ENCODE measurements at places on chromosomes 2 and 18.
A peak's percentile ranks its signal among the peaks of the same experiment; 100 is the strongest.

DNA sequence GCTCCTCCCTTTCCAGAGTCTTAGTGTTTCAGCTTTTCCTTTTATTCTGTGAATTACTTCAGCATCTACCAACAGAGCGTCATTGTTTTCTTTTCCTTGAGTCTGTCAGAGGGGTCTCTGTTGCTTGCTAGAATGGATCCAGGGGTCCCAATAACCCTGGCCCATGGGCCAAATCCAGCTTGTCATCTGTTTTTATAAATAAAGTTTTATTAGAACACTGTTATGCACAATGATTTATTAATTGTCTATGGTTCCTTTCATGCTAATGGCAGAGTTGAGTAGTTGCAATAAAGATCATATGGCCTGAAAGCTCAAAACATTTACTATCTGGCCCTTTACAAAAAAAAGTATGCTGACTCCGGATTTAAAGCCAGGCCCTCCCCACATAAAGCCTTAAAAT is 58.8 kb downstream of the MRPL35 start:
- no peak for DNase-seq

DNA sequence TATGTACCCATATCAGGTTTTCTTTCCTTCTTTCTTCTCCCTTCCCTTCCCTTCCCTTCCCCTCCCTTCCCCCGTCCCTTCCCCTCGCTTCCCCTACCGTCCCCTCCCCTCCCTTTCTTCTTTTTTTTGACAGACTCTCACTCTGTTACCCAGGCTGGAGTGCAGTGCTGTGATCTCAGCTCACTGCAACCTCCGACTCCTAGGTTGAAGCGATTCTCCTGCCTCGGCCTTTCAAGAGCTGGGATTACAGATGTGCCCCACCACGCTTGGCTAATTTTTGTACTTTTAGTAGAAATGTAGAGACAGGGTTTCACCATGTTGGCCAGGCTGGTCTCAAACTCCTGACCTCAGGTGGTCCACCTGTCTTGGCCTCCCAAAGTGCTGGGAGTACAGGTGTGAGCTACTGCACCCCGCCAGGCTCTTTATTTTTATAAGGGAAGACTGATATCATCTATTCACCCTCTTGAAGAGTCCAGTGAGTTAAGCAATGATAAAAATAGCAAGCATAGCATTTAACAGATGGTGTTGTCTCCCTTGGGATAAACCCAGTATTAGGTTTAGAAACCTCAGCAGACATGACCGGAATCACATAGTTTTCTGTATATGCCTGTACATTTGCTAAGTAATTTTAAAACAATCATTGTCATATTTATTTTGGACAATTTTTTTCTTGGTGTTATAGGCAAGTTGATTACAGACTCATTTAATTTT is 888.4 kb downstream of the TRIB2 start:
- DNase-seq: no peak

DNA sequence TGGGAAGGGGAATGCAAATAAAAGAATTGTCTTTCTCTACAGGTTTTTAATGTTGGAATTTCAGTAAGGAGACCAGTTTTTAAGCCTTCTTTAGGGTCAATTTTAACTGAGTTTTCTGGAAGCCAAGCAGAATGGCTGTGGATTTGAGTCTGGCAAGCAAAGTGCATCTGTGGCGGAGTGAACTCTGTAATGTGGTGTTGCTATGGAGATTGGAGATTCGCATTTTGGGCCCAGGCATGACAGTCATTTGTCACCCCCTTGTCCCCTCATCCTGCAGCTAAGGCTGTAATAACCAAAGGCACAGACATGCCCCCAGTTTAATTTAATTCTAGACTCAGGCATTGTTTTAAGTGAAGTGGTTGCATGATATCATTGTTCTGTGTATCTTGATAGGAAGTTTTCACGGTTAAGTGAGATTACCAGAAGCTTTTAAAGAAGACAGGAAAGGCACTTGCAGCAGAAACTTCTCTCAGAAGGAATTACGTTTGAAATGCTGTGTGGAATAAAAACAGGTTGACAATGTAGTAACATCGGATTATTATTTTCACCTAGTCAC is 30.6 kb downstream of the ARMC9 start:
- DNase-seq: no peak

DNA sequence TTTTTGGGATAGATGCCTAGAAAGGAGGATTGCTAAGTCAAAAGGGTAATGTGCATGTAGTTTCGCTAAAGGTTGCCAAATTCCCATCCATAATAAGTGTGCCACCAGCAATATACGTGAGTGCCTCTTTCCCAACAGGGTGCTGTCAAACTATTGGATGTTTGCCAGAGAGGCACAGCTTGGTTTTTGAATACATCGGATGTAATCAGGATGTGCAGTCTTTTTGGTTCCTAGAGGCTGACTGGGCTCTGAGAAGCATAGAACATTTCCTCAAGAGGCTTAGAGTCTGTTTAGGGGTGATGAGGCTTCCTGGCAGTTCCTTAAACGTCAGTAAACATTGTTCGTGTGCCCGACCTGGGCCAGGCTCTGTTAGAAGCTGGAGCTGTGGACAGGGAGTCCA is 28.0 kb downstream of the AGAP1 start:
- peak; percentile 66 for DNase-seq

DNA sequence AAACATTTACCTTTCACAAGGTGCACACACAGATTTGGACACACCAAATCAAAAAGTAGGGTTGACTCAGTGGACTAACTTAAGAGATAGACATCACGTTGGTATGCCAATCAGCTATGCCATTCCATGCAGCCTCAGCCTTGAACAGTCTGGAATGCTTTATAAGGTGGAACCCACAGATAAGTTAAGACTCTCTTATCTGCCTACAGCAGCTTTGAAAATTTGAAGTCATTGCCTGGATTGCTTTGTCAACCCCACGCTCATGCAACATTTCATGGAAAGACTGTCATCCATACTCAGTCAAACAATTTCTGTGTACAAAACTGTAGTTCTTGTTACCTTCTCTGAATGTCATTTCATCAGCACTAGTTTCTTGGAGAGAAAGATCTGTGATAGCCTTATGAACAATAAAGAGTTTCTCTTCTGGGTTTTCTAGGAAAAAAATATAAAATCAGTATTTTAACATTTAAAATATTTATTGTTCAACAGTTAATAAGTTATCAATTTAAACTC is 1.2 kb downstream of the ERMN start:
- DNase-seq: peak; percentile 29

- DNase-seq: no peak
Observed at GRCh38 chr2:208807756-208808155, 401.2 kb downstream of the PTH2R start.

- no peak for DNase-seq
Observed at GRCh38 chr2:75170889-75171288, 28.4 kb downstream of the TACR1 start.

DNA sequence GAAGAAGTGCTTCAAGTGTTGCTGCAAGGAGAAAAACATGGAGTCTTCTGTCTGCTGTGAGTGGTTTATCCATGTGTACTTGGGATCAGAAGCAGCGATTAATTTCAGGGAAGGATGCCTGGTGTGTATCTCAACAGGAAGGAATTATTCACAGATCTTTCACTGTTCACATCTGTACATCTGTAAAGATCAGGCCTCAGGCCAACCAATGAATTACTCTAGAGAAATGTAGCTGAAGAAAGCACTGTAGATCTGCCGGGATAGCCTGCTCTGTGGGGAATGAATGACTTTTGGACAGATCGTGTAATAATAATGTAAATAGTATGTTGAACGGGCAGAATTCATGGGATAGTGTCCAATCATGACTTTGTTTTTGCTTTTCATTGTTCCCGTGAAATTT is 54.0 kb upstream of the SPP2 start:
- peak; percentile 37 for DNase-seq

DNA sequence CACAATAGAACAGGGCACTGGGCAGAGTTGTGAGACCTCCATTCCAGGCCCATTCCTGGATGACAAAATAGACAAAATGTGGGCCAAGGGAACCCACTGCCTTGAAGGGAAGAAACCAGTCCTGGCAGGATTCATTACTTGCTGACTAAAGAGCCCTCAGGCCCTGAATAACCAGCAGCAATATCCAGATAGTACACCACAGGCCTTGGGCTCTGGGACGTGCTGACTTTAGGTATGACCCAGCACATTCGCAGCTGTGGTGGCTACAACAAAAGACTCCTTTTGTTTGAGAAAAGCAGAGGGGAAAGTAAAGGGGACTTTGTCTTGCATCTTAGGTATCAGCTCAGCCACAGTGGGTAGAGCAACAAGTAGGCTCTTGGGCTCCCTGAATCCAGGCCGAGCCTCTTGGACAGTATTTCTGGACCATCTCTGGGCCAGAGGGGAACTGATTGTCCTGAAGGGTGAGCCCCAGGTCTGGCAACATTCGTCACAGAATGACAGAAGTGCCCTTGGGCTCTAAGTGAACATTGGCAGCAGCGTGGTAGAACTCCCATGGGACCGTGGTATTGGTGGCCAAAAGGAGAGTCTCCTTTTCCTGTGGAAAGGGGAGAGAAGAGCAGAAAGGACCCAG is 89.9 kb upstream of the CD226 start:
- DNase-seq: no peak

DNA sequence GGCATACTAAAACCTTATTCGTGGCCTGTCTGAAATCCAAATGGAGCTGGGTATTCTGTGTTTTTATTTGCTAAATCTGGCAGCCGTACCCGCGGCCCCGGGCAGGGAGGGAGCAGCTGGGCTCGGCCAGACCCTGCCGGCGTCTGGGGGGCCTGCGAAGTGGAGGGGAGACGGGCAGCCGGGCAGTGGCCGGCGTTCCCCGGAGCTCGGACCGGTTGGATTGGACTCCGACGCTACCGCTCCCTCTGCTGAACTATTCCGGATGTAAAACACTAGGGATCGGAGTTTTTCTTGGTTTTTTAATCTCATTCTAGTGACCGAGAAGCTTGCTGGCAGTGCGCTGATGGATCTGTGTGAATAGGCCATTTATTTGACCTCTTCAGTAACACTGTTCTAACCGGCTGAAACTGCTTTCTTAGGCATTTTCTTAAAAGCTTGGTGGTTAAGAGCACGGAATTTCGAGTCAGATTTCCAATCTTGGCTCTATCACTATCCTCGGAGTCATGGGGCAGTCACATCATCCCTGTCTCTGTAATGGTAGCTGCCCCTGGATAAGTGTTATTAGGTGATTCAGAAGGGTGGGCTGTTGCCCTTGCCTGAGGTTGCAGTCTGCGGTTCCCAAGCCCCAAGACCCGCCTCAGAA is 694 bp downstream of the UNC50 start:
- peak; percentile 52 for DNase-seq

DNA sequence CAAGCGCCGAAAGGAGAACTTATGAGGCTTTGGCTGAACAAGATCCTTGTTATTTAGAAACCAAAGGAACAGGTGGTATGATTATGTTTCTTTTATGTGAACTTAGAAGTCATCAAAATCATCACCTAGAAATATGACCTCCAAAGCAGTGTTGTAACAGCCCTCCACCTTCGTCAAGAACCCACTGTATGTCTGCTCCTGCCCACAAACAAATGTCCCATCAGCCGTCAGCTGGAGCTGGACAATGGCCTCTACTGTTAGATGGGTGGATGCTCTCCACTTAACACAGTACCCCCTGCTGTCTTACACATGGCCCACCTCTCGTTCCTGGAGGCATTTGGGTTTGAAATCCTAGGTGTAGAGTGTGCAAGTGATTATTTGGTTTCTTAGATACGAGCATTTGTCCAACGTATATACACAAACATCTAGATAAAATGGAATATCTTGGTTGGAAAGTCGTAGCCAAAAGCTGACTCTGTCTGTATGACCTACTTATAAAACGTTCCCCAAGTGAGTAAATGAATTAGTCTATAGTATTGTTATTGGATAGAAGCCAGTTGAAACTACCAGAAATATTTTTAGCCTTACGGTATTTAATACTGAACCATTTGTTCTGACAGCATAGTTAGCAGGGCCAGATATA is 113.0 kb downstream of the CRIM1 start:
- DNase-seq: peak; percentile 83

- DNase-seq: peak; percentile 48
Observed at GRCh38 chr2:23460228-23460627, 75.2 kb downstream of the KLHL29 start.

GRCh38 chr2:437756-438393 is 150.0 kb upstream of the ALKAL2 start:
- no peak for DNase-seq

DNA sequence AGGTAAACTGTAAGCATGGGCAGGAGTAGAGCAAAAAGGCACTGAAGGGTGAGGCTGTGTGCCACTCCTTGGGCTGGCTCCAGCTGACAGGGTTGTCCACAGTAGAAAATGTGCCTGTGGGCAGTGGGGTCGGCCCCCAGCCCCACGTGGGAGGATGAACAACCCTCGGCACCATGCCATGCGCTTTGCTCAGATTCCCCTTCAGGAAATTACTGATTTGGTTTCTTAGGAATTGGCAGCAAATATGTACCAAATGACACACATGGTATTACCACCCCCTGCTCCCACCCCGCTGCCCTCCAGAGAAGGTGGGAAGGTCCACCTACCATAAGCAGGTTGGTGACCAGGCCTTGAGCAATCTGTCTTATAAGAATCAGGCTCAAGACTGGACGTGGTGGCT is 13.6 kb downstream of the ADCY3 start:
- DNase-seq: no peak

- no peak for DNase-seq
Observed at GRCh38 chr2:97747285-97747684, 33.9 kb downstream of the ZAP70 start.

DNA sequence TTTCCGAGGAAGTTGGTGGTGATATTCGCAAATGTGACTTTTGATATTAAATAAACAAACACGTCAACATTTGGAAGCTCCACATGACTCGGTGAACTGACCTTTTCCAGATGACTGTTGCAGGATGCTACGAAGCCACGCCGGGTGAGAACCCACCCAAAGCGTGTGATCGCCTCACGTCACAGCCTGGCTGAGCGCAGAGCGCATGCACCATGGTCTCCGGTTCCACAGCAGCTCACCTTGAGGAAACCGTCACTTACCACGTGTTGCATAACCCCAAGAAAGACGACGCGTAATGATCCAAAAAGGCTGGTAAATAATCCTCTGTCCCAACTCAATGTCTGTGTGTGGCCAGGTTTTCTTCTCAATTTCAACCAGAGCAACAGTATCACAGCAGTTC is 64.5 kb upstream of the CTDP1 start:
- no peak for DNase-seq

GRCh38 chr2:115285416-115285815 is 843.0 kb downstream of the DPP10 start:
- DNase-seq: no peak

GRCh38 chr2:6971502-6971901 is 54.3 kb downstream of the RNF144A start:
- DNase-seq: no peak

DNA sequence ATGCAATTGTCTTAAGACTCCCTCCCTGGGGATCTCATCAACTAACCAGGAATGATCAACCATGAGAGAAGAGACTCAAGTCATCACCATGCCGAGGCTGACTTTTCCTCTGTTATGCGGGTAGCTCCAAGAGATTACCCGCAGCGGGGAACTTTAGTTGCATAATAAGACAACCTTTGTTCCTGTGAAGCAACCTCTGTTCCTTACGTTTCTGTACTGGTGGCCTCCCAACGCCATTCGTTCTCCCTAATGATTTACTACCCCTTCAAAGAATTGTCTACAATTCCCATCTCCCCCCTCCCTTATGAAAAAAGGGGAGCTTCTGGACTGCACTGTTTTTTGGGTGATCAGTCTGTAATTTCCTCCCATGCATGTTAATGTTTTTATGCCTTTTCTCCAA is 66.1 kb upstream of the LRPPRC start:
- no peak for DNase-seq

All from fibroblast of lung (primary cell).